ENCODE measurements at places on chromosomes 6 and 20.

DNA sequence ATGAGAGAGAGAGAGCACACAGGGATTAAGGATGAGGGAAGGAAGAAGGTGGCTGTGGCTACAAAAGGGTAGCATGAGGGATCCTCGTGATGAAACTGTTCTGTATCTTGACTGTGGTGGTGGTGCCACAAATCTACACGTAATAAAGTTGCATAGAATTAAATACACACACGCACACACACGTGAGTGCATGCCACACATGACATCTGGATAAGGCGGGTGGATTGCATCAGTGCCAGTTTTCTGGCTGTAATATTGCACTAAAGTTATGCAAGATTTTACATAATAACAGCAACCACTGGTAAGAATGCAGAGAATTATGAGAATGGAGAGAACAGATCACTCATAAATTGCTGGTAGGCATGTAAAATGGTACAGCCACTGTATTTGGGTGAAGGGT lies 16.9 kb upstream of the STK35 start:
- no peak for DNase-seq

- no peak for DNase-seq
Observed at GRCh38 chr6:64694356-64694755, 1012.7 kb downstream of the EYS start.

- peak; percentile 43 for DNase-seq
Observed at GRCh38 chr20:57654363-57654997, 34.3 kb upstream of the ZBP1 start.

DNA sequence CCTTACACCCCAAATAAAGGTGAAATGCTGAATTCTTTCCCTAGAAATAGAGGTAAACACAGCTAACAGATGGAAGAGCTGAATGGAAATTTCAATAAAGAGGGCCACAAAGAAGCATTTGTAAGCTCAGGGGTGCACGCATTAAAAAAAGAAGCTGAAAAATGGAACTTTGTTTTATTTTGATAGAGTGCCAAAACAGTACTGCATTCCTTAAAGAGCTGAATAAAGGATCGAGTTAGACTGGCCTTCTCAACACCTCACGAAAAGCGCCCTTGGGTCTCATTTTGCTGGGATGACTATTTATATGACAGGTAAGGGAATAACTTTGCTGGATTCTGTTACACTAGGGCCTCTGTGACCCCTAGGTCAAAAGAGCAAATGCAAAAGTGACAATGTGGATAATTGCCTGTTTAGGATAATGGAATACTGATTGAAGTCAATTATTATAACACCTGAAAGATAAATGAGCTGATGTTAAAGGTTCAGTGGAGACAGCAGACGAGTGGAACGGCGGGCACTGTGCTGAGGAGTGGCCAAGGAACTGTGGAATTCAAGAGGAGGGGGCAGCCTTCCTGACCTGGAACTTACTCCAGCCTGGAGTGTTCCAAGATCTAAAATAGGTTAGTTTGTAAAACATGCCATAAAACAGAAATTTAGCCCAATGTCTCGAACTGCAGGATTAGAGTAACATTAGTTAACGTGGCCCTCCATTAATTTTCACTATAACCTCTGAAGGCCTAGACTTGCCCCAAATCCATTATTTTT lies 168.4 kb downstream of the FOXC1 start:
- DNase-seq: no peak

GRCh38 chr6:170289180-170289931 lies 1.5 kb downstream of the DLL1 start:
- no peak for DNase-seq

GRCh38 chr20:33696448-33696847 lies 10.3 kb upstream of the E2F1 start:
- DNase-seq: no peak

DNA sequence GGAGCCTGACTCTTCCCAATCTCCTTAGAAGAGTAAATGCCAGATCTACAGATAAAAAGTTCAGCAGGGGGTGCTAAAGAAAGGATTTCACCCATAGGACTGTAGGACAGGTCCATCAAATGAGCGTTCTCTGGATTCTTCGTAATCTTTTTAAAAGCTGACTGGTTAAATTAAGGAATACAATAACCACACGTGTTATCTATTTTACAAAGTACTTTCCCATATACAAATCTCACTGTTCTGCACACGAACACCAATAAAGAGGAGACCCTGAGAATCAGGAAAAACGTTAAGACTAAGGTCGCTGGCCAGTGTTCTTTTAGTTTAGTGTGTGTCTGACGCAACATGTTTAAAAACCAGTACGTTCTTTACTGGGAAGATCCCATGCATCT lies 542 bp downstream of the TUBE1 start:
- DNase-seq: no peak

GRCh38 chr6:125919618-125920017 lies 37.0 kb upstream of the HINT3 start:
- no peak for DNase-seq

DNA sequence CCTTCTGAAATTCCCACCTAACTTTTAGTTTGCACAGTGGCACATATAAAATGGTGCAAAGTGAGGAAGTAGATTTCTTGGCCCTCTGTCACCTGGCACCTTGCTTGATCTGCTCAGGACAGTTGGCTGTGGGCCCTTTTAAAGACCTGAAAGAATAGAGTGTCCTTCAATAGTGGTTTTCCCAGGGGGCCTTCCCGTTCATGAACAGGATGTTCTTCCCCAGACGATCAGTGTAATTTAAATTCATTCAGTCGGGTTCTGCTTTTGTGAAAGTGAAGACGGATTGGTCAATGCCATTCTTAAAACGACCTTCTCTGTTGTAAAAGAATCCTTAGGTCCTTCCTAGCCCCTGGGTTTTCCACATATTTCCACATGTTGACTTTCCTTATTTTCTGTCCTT lies 178.5 kb downstream of the SASH1 start:
- DNase-seq: no peak

GRCh38 chr20:22582386-22582963 lies 1.9 kb downstream of the FOXA2 start:
- DNase-seq: no peak

DNA sequence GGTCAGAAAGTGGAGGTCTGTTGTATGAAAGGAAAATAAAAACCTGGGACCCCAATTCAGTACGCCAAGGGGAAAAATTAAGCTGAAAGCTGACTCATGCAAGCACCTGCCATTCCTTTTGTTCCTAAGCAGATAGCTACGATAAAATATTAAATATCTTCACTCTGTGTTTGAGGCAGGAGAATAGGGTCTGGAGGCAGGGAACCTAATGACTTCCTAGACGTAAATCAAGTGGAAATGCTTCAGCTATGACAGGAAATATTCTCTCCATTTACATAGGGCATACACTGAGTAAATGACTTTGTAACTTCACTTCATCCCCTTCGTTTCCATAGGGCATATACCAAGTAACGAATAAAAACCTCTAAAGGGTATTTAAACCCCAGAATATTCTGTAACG lies 41.0 kb upstream of the IFNGR1 start:
- no peak for DNase-seq

GRCh38 chr6:7451326-7451725 lies 61.7 kb downstream of the RIOK1 start:
- no peak for DNase-seq

- DNase-seq: no peak
Observed at GRCh38 chr6:142356201-142356883, 54.5 kb downstream of the ADGRG6 start.

GRCh38 chr6:126206504-126207246 lies 133.2 kb upstream of the CENPW start:
- no peak for DNase-seq

DNA sequence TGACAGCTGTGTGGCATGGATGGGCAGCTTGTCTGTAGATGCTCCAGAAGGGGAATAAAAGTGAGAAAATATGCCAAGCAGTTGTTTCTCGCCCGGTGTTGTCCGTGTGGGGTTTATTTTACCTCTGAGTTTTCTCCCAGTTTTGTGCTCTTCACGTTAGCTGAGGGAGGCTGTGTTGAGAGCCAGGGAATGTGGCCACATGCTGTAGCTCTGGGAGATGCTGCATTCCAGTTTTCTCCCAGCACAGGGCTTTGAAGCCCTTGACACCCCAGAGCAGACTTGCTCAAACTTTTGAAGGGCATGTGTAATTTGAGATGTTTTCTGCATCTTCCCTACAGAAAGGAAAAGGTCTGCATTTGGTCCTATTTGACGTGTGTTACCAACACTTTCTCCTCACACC lies 67.7 kb downstream of the RREB1 start:
- DNase-seq: no peak

DNA sequence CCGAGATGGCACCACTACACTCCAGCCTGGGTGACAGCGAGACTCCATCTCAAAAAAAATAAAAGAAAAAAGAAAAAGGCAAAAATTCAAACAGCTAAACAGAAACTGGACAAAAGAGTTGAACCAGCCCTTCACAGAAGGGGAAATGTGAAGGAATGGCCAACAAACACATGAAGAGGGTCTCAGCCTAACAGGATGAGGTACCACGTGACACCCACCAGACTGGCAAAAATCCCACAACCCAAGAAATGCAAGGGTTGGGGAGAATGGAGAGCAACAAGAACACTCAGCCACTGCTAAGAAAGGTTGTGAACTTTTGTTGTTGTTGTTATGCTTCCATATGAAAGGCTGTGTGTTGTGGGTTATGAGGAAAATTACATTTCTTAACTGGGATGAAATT lies 357.7 kb downstream of the PREX1 start:
- DNase-seq: no peak

- no peak for DNase-seq
Observed at GRCh38 chr6:114376611-114377175, 33.9 kb upstream of the HS3ST5 start.

DNA sequence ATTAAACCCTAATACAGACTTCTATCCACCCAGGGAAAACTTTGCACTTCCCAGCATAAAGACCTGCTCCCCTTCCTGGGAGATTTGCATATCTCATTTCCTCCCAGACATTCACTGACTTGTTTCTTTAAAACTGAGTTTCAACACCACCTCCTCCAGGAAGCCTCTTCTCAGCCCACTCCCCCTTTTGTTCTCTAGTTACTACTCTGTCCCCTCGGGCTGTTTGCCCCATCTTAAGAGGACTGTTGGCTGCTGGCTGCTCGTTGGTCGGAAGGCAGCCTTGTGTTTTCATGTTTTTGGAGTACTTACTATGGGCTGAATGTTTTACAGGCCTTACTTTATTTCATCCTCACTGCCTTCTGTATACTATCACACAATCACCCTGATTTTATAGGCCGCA lies 6.6 kb downstream of the ARHGAP40 start:
- DNase-seq: no peak

DNA sequence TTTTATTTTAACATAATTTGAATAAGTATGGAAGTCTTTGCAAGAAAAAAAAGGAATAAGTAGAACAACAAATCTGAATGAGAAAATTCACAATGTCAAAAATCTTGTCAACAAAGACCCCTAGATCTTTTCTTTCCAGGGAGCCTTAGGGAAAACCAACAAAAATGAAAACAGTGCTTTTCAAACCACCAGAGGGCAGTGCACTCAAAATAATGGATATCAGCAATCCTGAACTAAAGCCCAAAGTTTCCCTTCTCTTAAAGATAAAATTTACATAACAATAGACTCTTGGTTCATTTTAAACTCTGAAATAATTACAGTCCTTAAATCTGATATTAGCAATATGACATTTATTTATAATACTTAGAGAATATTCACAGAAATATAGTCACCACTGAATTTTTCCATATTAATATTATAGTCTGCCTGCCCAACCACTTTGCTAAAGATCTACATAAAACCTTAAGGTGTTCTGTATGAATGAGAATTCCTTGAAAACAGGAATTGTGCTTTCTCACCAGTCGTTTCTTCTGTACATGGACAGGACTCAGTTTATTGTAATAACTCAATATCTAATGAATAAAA lies 105.3 kb upstream of the BMP5 start:
- no peak for DNase-seq

DNA sequence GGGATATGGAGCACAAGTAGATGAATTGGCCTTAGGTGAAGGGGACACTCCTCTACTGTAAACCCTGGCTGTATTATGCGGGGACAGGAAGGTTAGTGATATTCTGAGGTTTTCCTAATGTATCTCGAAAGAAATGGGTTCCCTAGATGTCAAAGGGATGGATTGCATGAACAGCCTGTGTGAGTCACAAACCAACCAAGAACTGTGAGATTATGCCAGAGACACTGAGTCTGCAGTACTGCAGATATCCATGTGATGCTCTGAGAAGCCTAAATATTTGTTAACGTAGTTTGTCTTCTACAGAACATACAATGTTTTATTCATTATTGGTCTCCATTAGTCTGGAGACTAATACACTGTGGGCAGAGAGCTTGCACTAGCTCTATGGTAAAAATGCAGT lies 182.2 kb downstream of the AKAP7 start:
- DNase-seq: no peak

- DNase-seq: no peak
Observed at GRCh38 chr6:44739181-44739580, 351.7 kb downstream of the CDC5L start.

- no peak for DNase-seq
Observed at GRCh38 chr20:63525971-63526370, 5.4 kb downstream of the PPDPF start.

- no peak for DNase-seq
Observed at GRCh38 chr6:5617179-5617578, 355.9 kb downstream of the FARS2 start.

DNA sequence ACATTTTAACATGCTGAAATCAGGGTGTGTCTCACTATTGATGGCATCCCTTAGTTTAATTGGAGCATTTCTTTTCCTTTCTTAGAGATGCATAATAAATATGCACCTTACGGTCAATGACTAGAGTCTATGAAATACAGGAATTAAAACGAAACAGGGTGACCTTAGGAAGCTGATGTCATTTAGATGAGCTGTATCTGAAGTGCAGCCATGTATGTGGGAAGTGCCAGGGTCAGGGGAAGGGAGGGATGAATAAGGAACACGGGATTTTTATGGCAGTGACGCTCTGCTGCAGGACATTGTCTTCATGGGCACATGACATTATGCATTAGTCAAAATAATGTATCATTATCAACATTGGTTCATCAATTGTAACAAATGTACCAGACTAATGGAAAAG lies 84.0 kb downstream of the AGPAT4 start:
- DNase-seq: no peak

DNA sequence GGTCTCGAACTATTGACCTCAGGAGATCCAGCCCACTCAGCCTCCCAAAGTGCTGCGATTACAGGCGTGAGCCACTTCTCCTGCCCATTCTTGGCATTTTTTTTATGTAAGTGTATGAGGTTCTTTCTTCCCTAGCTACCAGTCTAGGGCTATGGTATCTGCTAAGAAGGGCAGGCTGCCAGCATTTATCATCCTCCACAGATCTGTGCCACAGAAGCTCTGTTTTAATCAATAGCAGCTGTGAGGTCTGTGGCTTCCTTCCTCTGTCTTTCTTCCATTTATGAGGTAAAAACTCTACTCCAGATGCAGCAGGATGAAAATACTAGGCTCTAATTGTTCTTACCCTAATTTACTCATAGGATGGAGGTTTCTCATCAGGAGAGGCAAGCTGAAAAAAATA lies 1382.4 kb upstream of the ADGRB3 start:
- DNase-seq: no peak

GRCh38 chr20:45631184-45631583 lies at the start of gene WFDC9:
TSS of gene WFDC9 (minus strand) at chr20:45631284. CDS start at chr20:45610181, 21,103 bp downstream.
- DNase-seq: no peak

DNA sequence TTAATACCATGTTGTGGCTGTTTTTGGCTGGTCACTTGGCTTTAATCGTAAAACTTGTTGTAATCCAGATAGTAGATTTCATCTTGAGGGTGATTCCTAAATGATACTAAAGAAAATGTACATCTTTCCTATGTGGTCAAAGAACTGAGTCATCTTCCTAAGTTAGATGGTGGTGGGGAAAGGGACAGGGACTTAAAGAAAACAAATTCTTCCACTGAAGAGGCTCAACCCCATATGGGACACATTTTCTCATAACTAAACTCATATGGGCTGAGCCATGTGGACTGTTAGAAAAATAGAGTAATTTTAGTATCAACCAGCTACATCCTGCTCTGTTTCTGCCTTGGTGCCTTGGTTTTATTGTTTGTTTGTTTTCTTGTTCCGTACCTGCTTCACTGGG lies 155.8 kb downstream of the TSHZ2 start:
- DNase-seq: no peak

Data from stimulated activated CD4-positive, alpha-beta T cell treated with anti-CD3 and anti-CD28 coated beads, TNF-alpha, amount 100 ng/mL, for 1 hour (primary cell).